D721Med (cell line): ENCODE measurements at places on chromosomes 16 and 17.

GRCh38 chr16:27110524-27110896, 43.8 kb downstream of the C16orf82 start:
- no peak for DNase-seq

GRCh38 chr17:33945646-33946546, 309.2 kb upstream of the CCL2 start:
- no peak for DNase-seq

- DNase-seq: peak; percentile 97
These were observed at the start of gene SPNS2 for GRCh38 chr17:4498461-4499397. Gene SPNS2 (plus strand): TSS chr17:4498881. CDS start chr17:4499048, 167 bp downstream.

GRCh38 chr16:35862242-35862641, 2402.8 kb downstream of the TP53TG3F start:
- DNase-seq: no peak

- DNase-seq: no peak
These were observed 10.2 kb upstream of the CENPT start for GRCh38 chr16:67857547-67858233.

DNA sequence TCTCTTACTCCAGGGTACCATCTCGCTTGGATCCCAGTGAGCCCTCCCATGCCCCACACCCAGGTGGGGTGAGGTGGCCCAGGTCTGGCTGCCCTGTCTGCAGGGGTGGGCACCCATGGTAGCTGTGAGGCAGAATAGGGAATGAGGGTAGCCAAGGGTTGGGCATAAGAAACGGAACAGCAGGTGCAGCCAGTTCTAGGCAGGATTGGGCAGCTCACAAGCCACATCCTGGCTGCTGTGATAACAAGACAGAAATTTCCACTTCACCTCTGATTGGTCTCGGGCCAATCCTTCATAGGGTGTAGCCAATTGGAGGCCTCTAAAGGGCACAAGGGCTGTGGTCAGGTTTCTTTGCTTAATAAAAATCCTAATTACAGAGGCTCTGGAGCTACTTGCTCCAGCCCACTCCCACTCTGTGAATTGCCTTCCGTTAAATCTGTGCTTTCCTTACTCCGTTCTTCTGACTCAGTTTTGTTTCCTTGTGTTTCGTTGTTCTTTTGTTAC, 1.5 kb upstream of the ARHGDIG start:
- no peak for DNase-seq

GRCh38 chr16:67531247-67531646, 2.6 kb downstream of the RIPOR1 start:
- no peak for DNase-seq

- DNase-seq: no peak
These were observed 2.3 kb downstream of the LIMD2 start for GRCh38 chr17:63697341-63698286.

DNA sequence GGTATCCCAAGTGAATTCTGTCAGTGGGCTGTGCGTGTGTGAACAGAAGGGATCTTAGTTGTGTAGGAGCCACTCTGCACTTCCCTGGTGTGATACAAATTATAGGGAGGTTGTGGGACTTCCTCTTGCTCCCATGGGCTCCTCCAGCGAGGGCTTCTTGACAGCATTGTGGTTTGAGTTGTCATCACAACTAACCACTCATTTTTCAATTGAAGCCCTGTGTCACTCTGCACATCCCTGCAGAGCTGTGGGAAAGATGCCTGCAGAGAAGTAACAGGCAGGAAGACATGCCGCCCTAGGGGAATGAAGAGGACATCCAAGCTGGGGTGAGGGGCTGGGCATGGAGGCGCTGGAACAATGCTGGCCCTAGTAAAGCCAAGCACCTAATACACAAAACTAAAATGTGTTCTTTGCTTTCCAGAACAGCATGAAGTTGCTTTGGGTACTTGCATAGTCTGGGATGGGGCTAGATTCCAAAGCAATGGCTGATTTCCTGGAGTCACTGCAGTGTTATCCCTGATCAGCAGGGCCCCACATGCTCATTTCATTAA, 692.5 kb downstream of the TOX3 start:
- DNase-seq: no peak

GRCh38 chr16:86574646-86575045, 3.7 kb upstream of the FOXL1 start:
- no peak for DNase-seq

DNA sequence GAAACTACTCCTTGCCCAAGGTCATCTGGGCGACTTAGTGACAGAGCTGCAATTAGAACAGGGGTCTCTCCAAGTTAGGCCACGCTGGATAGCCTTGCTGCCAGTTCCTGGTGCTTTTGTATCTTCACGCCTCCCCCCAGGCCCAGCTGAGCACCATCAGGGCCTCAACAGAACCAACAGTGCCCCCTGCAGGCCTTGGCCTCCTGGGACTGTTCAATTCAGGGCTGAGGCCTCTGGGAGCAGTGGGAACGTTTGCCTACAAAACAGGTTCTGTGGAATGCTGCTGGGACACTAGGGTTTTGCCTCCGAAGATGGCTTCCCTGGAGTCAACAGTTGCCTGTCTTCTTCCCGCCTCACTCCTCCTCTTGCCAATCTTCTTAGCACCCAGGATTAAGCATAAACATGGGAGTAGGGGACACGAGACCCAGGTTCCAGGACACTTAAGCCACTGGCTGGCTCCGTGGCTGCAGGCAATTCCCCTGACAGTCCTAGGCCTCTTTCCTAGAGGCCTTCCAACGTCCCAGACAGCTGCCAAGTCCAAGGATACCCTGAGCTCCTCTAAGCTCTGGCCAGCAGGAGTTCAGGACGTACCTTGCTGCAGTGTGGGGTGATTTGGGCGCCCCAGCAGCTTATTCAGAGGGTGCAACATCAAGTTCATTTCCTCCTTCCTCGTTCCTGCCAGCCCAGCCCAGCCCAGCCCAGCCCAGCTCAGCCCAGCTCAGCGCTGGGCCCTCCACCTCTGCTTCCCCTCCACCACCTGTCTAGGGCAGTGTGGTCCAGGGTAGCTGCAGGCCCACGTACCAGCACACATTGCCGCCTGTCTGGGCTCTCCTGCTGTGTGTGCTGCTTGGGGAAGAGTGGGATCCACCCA, 246.6 kb upstream of the RPL38 start:
- DNase-seq: peak; percentile 74

- DNase-seq: no peak
These were observed 5.2 kb downstream of the IL21R start for GRCh38 chr16:27407133-27407532.

DNA sequence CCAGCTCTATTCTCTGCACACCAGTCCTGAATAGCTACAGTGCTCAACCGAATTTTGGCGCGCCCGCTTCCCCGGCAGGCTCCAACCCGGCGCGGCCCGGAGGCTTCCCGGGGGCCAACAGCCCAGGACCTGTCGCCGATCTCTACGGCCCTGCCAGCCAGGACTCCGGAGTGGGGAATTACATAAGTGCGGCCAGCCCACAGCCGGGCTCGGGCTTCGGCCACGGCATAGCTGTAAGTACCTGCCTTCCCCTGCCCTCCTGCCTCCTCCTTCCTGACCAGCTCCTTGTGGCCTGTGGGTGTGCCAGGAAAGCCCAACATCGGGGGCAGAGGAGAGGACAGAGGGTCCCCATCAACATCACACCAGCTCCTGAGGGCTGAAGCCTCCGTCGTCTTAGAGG, 70.2 kb downstream of the CCDC182 start:
- no peak for DNase-seq

- DNase-seq: no peak
These were observed 15.0 kb downstream of the CACNG1 start for GRCh38 chr17:67059372-67059771.

DNA sequence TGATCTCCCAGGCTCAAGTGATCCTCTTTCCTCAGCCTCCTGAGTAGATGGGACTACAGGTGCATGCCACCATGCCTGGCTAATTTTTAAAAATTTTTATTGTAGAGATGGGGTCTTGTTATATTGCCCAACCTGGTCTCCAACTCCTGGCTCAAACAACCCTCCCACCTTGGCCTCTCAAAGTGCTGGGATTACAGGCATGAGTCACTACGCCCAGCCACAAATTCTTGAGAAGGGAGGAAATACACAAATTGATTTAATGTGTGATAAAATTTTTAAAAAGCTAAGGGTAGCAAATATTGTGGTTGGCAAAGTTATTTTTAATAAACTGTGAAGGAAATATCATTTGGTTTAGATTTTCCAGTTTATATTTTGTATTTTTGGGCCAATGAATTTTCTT, 9.6 kb downstream of the ITGAD start:
- no peak for DNase-seq

DNA sequence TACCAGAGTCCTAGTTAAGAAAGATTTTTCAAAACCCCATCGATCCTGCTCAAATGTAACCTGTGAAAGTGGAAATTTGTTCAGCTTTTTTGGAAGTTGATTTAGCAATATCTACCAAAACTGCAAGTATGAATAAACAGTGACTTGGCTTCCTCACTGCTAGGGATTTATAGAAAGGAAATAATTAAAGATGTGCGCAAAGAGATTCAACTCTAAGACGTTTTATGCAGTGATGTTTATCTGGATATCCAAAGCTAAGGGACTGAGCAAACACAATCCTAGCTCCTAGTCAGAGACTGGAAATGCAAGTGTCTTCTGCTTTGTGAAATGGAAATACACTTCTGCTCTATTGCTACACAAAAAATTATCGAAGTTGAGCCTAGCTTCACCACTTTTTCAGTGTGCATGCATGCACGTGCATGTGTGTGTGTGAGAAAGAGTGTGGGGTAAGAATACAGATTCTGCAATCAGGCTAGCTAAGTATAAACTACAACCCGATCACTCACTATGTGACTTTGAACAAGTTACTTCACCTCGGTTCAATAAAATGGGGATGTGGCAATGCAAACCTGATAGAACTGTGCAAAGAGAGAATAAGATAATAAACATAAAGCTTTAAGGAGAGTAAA, 52.1 kb upstream of the FOXF1 start:
- DNase-seq: no peak

DNA sequence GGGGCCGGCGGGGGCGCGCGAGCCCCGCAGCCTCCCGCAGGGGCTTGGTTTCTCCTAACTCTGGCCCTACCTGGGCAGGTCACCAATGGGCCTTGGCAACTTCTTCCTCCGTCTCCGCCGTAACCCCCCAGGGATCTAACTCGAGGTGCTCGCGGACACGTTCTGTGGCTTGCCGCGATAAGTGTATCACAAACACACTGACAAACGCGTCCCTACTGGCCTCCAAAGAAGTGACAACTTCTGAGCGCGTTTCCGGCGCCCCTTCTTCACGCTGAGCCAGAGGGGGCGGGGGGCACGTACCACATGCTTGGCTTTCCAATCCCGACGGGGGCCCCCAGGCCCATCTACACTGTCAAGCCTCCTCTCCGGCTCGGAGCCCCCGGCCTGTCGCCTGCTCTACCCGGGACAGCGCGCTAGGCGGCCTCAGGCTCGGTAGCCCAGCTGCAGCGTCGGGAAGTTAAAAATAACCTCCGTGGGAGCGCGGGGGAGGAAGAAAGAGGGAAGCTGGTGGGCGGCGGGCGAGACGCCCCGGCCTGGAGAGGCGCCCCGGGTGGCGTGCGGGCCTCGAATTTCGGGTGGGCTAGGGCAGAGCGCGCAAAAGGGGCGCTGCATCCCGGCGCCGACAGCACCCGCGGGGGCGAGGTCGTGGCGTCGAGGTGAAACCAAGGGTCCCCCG, 725 bp upstream of the SPHK1 start:
- no peak for DNase-seq

DNA sequence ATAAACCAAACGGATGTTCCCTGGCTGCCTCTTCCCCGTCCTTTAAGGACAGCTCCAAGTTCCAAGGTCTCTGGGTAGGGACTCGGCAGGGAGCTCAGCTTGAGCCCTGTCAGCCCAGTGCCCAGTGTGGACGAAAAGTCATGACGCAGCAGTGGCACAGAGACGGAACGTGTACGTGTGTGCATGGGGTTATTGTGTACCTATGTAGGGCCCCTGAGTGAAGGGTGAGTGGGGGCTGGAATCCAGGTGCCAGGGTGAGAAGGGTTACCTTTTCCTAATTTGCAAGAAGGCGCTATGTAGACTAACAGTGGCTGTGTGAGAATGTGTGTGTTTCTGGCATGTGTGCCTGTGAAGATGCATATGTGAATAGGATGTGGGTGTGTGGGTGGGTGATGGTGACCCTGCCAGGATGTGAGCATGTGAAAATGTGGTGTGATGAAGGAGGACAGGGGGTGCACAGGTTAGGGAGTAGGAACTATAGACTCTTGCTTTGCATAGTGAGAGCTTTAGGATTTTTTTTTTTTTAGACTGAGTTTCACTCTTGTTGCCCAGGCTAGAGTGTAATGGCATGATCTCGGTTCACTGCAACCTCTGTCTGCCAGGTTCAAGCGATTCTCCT, 6.0 kb downstream of the SCN4A start:
- no peak for DNase-seq

DNA sequence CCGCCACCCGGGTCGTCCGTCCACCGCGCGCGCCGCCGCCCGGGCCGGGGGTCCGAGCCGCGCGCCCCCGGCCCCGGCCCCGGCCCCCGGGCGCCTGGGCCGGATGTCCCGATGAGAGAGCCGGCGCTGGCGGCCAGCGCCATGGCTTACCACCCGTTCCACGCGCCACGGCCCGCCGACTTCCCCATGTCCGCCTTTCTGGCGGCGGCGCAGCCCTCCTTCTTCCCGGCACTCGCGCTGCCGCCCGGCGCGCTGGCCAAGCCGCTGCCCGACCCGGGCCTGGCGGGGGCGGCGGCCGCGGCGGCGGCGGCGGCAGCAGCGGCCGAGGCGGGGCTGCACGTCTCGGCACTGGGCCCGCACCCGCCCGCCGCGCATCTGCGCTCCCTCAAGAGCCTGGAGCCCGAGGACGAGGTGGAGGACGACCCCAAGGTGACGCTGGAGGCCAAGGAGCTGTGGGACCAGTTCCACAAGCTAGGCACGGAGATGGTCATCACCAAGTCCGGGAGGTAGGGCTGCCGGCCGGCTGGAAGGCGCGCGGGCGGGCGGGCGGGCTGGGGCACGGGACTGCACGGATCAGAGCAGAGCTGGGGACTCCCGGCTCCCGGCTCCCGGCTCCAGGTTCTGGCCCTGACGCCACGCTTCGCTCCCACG, 548 bp downstream of the TBX2 start:
- DNase-seq: no peak

- DNase-seq: no peak
These were observed 10.2 kb downstream of the CRYBA1 start for GRCh38 chr17:29256735-29257466.

- DNase-seq: no peak
These were observed 17.6 kb downstream of the CD300A start for GRCh38 chr17:74484066-74484465.
